Tibial nerve (tissue), 4 donors: ENCODE measurements at places on chromosomes 5 and 9. TPM values are rescaled to one million over a fixed set of nuclear protein-coding genes. Genes with fewer than 3 reads are reported as not detected.

GRCh38 chr9:1469996-1470395, 419.8 kb downstream of the DMRT2 start:
- DNase-seq = no peak

DNA sequence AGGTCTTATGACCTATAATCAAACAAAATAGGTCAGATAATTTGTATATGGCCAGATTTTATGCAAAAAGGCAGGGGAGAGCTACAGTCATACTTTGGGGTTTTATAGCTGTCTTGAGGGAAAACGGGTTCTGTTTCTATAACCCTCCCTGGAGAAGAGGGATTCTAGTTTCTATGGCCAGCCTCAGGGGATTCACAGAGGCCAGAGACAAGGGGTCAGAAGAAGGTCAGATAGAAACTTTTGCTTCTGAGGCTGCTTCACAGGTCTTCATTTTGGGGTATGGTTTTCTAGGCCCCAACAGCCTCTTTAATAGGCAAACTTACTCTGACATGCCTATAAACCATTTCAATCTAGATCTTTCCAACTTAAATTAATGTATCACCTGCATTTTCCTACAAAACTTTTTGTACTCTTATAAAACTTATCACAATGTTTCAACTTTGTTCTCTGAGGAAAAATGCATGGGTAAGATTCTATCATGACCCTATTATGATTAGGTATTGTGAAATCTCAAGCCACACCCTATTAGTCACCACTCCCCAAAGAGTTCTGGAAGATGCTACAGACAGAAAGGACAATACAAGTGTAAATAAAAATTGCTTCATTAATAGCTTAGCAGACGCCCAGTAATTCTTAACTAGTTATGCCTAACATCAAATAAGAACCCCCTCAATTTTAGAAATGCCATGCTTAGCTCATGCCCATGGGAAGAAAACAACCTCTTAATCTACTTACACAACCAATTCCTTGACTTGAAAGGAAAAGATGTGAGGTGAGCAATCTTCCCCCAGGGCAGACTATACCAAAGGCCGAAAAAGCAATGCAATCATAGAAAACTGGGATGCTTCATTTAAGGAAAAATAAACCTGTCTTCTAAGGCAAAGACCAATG, 396.6 kb downstream of the TLR4 start:
- no peak for DNase-seq

DNA sequence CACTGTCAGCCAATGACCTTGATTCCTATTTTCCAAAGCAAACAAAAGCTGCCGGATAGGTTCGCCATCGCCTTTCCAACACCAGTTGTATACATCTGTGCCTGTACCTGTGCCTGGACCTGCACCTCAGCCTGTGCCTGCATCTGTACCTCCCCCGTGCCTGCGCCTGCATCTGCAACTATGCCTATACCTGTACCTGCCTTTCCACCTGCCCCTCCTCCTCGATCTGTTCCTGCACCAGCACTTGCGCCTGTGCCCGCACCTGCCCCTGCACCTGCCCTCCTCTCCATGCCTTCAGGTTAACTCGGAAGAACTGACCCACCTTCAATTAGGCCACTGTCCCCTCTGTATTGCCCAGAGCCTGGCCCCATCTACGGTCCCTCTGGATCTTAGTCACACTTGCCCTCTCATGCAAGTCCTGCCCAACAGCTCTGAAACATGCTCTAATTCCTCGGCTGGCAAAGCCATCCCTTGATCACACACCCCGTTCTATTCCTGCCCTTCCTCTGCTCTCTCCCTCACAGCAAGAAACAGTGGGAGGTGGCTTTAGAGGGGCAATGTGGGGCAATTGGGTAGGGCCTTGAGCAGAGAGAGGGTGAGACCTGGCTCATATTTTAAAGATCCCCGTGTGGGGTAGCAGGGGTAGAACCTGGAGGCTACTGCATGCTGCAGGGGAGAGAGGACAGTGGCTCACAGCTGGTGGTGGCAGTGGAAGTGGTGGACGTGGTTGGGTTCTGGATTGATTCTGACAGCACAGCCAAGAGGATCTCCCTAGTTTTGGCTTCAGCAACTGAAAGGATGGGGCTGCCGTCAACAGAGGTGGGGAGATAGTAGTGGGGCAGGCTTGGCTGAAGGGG, 59.6 kb upstream of the PHYKPL start:
- DNase-seq = no peak

DNA sequence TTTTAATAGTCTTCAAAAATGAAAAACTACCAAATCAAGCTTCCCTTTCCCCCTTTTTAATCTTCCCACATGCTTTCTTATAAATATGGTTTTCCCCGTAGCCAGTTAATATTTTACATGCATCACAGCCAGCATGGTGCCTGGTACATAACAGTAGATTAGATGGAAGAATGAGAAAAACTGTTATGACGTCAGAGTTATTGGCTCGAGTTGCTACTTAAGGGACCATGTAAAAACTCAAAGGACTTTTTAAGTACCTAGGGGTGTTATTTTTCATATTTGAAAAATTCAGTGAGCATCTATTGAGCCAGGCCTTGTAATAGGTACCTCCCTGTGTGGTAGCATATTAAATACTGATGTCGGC, 176.4 kb downstream of the SMARCA2 start:
- no peak for DNase-seq

DNA sequence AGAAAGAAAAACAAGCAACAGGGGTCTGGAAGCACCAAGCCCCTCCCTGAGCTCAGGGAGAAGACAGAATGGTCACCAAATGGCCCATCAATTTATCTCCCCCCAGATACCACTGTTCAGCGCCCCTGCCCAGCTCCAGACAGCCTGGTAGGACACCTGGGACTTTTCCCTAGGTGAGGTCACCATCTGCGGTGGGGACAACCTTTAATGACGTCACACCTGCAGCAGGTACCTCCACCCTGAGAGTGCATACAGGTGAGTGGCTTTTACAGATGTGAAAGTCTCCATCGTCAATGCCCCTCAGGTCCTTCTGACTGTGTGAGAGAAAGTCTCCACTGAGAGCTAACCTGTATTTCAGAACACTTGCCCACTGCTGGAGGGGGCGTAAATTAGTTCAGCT, 34.3 kb upstream of the LAMC3 start:
- no peak for DNase-seq

DNA sequence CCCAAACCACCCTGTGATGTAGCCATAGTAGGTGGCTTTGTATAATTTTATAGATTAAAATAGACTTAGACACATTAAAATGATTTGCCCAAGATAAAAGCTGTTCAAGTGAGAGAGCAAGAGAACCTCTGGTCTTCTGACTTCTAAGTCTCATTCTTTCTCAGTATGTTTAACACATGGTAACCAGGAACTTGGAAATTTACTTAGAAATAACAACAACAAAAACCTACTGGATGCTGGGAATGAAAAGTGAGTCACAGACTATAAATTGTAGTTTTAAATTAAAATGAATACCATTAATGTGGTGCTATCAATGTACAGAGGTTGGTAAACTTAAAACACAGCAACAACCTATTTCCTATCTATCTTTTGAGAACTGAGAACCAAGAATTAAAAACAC, 30.4 kb downstream of the HMGCR start:
- no peak for DNase-seq

GRCh38 chr5:78108564-78108963, 185.9 kb downstream of the AP3B1 start:
- DNase-seq = no peak

DNA sequence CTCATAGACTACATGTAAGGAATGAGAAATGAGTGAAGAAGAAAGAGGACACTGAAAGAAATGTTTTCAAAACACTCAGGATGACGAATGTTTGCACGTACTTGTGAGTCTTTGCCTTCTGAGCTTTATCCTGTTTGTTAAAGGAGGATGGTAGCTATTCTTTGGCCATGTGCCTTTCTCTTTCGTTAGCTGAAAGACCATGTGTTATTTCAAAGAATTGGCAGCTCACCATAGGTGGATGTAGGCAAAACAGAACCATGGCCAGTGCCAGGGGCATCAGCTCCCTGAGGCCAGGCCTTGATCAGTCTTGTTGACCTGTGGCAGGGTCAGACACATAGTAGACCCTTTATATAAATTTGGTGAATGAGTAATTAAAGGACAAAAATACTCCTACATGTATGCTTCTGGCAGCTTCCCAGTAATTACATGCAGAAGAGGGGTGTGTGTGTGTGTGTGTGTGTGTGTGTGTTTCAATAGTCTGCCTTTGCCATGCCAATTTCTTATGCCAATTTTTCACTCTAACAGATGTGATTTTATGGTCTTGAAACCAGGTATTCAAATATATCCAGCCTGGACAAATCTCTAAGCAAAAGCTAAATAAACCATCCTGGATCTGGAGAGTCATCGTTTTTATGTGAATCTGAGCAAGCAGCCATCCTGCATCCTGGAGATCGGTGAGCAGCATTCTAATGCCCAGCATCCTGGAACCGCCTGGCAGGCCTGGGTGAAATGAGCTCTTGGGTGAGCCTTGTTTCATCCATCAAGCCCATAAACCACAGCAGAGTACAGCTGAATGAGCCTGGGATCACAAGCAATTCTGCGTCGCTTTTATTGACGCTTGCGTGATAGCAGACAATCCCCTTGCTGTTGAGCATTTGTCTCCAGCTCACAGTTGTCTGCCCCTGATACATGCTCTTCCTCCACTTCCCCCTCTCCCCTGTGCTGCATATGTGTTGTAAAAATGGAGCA, 475.4 kb downstream of the MED10 start:
- no peak for DNase-seq

DNA sequence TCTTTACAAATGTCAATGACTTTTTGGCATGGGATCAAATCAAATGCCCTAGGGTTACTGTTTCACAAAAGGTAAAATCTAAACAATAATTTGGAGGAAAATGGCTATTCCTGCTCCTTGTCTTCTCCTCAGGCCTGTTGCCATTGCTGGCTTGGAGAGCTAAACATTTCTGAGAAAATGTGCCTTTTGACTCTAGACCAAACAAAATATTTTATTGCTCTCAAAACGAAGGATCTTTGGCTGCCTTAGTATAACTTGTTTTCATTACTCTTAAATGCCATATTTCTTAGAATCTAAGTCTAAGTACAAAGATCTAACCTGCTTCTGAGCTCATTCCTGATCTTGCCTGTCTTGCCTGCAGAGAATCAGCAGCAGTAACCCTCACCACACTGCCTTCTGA, 116.6 kb downstream of the MUSK start:
- no peak for DNase-seq

GRCh38 chr5:41240390-41240789, 27.1 kb upstream of the C6 start:
- no peak for DNase-seq

GRCh38 chr9:12790001-12790400, 15.2 kb downstream of the LURAP1L start:
- DNase-seq = no peak

DNA sequence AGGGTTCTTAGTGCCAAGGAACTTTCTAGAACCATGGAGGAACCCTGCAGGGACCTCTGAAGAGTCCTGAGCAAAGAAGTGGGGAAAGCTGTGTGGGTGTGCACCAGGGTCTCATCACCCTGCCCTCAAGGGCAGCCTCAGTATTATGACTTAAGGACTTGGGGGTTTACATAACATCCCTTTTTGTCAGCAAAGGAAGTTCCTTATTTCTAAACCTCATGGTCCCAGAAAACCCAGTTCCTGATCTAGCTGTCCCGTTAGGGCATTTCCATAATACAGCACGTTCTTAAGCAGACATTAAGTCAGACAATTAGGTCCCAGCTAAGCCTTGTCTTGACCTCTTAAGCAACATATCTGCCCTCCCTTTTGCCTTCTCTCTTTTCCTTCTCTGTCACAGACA, 57.3 kb downstream of the DAPK1 start:
- DNase-seq = no peak

DNA sequence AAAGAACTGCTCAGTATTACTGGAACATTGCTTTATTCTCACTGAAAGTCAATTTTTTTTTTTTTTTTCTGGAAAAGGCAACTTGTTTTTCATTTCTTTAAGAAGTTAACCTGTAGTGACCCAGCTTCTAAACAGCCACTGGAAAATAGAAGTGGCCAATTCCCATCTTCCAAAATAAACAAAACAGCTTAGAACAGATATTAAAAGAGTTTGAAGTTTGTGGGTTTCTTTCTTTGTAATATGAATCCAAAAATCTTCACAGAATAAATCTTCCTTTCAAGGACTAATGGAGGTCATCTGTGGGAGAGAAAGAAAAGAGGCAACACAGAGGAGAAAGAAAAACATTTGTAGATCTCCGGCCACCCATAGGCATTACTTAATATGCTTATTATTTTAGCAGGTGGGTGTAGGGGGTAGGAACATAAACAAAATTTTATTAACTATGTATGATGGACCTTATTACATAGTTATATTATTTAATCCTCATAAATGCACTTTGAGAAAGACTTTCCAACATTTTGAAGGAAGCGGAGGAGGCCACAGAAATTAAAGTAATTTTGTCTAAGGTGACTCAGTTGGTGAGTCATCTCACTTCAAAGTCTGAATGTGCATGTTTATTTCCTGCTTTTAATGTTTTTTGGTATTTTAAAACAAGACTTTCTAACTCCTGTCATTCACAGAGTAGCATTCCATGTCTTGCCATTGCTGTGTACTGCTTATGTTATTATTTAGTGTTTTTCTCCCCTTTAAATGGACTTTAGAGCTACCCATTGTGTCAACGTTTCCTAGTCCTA, 1791.8 kb upstream of the WWC1 start:
- no peak for DNase-seq

- no peak for DNase-seq
Observed at GRCh38 chr5:14659821-14660607, 4.5 kb upstream of the OTULIN start.

DNA sequence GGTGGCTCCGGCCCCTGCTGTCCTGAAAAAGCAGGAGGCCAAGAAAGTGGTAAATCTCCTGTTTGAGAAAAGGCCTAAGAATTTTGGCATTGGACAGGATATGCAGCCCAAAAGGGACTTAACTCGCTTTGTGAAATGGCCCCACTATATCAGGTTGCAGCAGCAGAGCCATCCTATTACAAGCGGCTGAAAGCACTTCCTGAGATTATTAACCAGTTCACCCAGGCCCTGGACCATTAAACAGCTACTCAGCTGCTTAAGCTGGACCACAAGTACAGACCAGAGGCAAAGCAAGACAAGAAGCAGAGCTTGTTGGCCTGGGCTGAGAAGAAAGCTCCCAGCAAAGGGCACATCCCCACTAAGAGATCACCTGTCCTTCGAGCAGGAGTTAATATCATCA, 89.7 kb downstream of the MLLT3 start:
- DNase-seq = no peak

- DNase-seq = no peak
Observed at GRCh38 chr5:159091065-159091464, 8.7 kb downstream of the EBF1 start.

DNA sequence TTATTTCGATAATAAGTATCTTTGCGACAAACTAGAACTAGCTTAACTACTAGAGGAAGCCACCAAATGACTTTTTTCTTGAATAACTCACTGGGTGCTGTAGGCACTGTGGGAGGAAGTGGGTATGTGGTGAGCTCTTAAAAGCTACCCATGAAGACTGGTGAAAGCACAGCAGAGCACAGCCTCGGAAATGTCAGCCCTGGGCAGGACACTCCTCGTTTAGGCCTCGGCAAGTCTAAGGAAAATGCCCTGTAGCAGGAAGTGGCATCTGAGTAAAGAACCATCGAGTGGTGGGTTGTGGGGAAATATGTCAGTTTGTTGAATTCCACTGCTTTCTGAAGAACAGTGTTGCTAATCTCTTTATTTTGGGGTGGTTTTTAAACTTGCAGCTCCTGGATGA, 44.0 kb upstream of the NCS1 start:
- no peak for DNase-seq

FCHSD1 gene
- total RNA-seq = 10.7 TPM

ABLIM3 gene
- 75.3 TPM for total RNA-seq

SLC23A1 gene
- not detected for total RNA-seq

PCDH1 gene
- 42.6 TPM for total RNA-seq

CERCAM gene
- 32.3 TPM for total RNA-seq

RAD50 gene
- total RNA-seq = 40.4 TPM

HMGXB3 gene
- total RNA-seq = 47.7 TPM

DNAH5 gene
- total RNA-seq = 0.22 TPM

CDHR2 gene
- not detected for total RNA-seq

OR1L1 gene
- not detected for total RNA-seq
